NCI-H2029 treated with DMSO at 0.1 percent for 48 hours (cell line): ENCODE measurements at places on chromosomes 11 and 22.

- no peak for DNase-seq
Observed at GRCh38 chr11:28738549-28738948, 630.4 kb downstream of the METTL15 start.

- DNase-seq: no peak
Observed at GRCh38 chr11:41320653-41321052, 138.8 kb downstream of the LRRC4C start.

GRCh38 chr11:102111011-102111786 lies 952 bp downstream of the YAP1 start:
- DNase-seq: no peak

GRCh38 chr22:18068381-18068988 lies 9.3 kb upstream of the PEX26 start:
- DNase-seq: no peak

DNA sequence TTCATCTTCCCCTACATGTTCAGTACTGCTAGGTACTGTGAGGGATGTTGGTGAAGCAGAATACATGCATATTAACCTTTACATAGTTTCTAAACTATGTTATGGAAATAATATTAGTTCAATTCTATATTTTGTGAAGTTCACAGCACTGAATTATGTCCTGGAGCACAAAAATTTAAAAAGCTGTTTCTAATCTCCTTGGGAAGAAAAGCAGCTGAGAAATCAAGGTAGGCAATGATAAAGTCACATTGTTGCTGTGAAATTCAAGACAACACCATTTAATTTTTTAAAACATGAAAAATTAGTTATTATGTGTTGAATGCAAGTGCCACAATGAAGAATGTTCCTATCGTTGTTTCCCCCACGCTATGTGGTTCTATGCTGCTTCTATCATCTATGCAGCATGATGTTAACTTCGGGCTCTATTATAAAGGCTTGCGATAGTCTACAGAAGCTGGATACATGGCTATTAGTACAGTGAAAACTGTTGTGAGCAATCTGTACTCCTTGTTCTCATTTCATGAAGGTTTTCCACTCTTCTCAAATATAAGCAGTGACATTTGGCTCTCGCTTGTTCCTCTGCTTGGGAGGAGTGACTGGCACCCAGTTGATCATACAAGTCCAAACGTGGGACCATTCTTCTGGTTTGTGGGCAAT lies 164.3 kb downstream of the AASDHPPT start:
- no peak for DNase-seq

DNA sequence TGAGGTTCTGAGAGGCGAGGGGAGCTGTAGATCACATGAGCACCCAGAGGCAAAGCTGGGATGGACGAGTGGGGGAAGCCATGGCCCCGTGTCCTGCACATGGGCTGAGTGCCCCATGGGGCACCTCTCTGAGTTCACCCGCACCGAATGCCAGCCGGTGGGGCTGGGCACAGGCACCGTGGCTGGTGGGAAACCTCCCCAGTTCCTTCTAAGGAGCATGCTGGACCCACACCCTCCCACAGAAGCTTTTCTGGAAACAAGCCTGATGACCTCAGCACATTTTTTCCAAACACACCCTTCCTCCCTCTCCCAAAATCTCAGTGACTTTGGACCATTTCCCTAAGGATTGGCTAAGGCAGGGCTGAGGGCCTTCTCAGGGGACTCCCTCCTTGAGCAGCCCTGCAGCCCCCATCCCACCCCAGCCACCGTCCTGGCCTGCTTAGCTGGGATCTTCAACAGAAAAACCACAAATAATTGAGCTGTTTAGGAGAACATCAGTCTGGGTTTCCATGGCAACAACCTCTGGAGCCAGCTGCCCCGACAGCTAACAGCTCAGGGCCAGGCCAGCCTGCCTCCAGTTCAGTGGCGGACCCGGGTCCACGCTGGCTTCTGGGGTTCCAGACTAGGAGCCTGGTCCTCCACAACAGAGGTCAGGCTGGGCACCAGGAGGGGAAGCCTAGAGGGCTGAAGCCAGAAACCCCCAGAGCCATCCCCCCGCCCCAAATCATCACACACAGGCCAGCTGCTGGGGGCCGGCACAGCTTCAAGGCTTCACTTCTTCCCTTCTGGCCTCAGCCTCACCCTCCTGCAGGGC lies 18.1 kb upstream of the LINC01488 start:
- no peak for DNase-seq

GRCh38 chr11:72872012-72872411 lies 57.8 kb downstream of the ATG16L2 start:
- no peak for DNase-seq

- no peak for DNase-seq
Observed at GRCh38 chr22:35991168-35991567, 37.5 kb downstream of the RBFOX2 start.

- no peak for DNase-seq
Observed at GRCh38 chr22:37410174-37411055, 16.9 kb downstream of the ELFN2 start.

GRCh38 chr22:17980638-17981051 lies 43.7 kb downstream of the MICAL3 start:
- no peak for DNase-seq

DNA sequence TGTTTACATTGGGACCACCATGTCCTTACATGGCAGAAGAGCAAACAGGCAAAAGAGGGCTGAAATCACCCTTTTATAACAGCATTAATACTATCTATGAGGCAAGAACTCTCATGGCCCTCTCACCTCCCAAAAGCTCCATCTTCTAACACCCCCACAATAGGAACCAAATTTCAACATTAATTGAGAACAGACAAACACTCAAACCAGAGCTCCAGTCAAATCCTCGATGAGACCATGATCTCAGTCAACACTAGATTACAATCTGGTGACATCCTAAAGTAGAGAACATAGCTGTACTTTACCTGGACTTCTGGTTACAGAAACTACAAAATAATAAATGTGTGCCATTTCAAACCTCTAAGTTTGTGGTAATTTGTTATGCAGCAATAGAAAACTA lies 25.1 kb downstream of the OR2AG2 start:
- DNase-seq: no peak

GRCh38 chr11:113082341-113082955 lies 121.2 kb downstream of the NCAM1 start:
- DNase-seq: peak; percentile 18

DNA sequence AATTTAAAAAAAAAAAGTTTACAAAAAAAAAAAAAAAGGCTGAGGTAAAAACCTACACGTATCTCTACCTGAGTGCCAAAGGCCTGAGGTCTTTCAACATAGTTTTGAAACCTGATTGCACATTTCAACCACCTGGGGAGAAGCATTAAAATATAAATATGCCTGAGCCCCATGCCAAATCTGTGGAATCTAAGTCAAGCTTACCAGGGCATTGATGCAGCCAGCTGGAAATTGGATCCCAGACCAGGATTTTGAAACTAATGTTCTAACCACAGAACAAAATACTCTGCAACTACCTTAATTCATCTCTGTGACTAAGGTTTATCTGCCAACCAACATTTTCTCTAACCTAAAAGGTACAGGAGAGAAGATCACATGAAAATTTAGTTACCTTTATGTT lies 38.8 kb upstream of the CHRNA10 start:
- DNase-seq: no peak

GRCh38 chr22:29450222-29450621 lies 11.8 kb downstream of the RFPL1 start:
- DNase-seq: no peak

GRCh38 chr11:74634537-74634936 lies 42.2 kb downstream of the POLD3 start:
- peak; percentile 41 for DNase-seq

- no peak for DNase-seq
Observed at GRCh38 chr11:62064221-62064620, 59.6 kb upstream of the INCENP start.

DNA sequence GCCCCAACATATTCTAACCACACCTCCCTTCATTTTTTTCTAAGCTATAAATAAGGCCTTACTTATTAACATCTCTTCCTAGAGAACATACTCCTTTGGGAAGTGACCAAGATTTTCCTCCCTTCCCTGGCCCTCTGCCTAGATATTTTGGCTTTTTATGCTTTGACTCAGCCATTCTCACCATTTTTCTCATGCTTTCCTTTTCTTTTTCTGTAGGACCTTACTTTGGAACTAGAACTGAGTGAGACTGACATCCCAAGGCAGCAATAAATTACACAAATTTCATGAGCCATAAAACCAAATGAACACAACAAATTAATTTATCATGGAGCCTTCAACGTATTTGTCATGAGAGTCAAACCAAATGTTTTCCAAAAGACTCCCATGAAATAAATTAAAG lies 142.7 kb upstream of the CTSC start:
- no peak for DNase-seq

DNA sequence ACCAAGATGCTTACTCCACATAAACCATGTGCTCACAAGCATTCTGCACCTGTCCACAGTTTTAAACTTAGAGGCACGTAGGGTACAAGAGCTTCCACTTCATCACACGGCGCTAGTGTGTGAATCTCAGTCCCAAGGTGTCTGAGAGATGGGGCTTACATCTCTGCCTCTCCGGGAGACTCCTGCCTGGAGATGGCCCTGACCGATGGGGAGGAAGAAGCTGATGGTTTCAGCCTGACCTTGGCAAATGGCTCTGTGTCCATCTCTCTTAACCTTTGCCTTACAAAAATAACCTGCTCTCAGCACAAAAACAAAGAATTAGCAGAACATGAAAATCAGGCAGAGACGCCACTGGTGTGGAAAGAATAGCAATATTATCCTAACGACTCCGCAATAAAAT lies 559.3 kb upstream of the B3GAT1 start:
- no peak for DNase-seq

GRCh38 chr22:45246060-45246985 lies 5.6 kb upstream of the KIAA0930 start:
- no peak for DNase-seq

DNA sequence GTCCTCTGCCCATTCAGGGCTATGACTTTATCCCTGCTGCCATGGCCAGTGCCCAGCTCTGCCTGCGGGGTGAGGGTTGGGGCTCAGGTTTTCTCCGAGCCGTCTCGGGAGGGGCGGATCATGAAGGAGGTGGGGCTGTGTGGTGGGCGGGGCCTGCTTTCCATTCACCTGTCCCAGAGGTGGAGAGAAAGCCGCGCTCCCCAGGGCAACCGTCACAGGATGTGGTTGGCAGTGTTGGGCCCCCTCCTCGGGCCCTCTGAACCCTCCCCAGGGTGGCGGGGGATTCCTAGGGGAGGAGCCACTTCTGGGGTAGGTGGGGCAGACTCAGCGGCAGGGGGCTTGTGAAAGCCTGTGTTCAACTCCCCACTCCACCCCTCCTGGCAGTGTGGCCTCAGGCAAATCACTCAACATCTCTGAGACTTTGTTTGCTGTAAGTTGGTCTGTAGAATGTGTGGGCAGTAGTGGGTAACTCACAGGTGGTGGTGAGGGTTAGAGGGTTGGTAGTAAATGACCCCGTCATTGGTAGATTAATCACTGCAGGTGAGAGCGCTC lies 50.3 kb downstream of the CD6 start:
- no peak for DNase-seq

DNA sequence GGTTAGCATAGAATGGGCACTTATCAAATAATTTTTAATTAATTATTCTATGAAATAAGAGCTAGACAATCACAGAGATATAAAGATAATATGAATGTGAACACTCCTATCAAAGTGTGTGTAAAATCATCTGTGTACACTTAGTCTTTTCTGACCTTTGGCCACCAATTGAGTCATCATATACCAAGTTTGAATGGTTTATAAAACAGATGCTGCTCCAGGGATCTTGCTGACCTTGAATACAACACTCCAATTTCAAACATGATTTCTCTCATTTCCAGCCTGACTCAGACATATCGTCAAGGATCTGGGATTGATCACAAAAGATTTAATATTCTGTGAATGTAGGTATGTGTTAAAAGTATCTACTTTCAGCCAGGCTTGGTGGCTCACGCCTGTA lies 2.9 kb upstream of the OR51V1 start:
- no peak for DNase-seq

GRCh38 chr11:102983486-102983885 lies 28.0 kb upstream of the MMP13 start:
- no peak for DNase-seq

GRCh38 chr22:30205281-30206115 lies 41.1 kb downstream of the LIF start:
- DNase-seq: peak; percentile 41

DNA sequence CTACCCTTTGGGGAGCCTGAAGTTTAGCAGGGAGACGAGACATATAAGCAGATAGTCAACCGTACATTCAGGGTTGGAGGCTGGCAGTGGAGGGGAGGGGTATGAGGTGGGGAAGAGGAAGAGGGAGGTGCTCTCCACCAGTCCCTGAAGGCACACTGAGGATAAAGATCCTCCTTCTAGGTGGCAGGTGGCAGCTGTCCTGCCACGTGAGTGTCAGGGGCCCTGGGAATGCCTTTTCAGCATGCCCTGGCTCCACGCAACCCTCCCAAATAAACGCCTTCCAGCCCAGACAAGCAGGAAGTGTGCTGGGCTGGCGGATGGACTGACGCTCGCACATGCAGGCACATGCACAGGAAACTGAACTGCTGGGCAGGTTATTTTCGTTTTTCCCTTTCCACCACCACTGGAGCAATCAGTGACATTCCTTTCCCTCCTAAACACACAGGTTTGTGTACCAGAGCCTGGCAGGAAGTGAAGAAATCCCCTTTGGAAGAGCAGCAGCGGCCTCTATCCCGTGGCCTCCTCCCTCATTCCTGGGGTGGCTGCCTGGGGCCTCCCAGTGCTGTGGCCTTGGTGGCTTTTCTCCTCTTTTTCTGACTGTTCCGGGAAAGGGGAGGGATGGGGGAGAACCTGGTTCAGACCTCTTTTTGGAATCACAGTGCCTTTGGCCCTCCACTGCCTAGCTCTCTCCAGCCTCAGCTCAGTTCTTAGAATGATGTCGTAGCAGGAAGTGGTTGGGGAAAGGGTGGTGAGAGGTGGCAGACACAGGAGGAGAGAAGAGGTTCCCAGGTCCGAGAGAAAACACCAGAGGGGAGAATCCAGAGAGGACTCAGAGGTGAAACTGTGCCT lies 157.0 kb upstream of the TIMP3 start:
- peak; percentile 49 for DNase-seq

GRCh38 chr11:33893711-33894397 lies 2.0 kb upstream of the LMO2 start:
- DNase-seq: no peak

- no peak for DNase-seq
Observed at GRCh38 chr11:64230985-64231365, 627 bp downstream of the DNAJC4 start.

DNA sequence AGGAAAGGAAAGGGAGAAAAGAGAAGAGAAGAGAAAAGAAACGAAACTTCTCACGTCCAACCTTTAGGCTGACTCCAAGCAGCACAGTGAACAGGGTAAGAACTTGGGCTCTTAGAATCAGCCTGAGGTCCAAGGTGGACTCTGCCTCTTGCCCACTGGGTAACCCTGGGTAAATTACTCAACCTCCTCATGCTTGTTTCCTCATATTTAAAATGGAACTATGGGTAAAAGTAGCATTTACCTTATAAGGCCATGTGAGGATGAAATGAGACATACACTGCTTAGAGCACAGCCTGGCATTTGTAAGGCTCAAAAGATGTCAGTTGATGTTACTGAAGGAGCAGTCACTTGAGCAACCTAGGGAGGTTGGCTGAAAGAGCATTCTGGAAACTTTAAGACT lies 107.9 kb downstream of the C11orf58 start:
- DNase-seq: no peak

GRCh38 chr22:22834783-22835182 lies 52.8 kb upstream of the IGLL5 start:
- no peak for DNase-seq

GRCh38 chr22:41501209-41501608 lies 32.3 kb downstream of the ACO2 start:
- DNase-seq: no peak

GRCh38 chr11:123351375-123351774 lies 78.7 kb upstream of the GRAMD1B start:
- peak; percentile 25 for DNase-seq

- no peak for DNase-seq
Observed at GRCh38 chr11:95072948-95073347, 6.2 kb downstream of the SRSF8 start.

GRCh38 chr11:102846292-102846691 lies 2.9 kb upstream of the MMP3 start:
- no peak for DNase-seq
